Stimulated activated CD4-positive, alpha-beta T cell treated with anti-CD3 and anti-CD28 coated beads, TNF-alpha, amount 100 ng/mL, for 1 hour (primary cell): ENCODE measurements at places on chromosomes 5 and 9.

GRCh38 chr5:50800410-50800809 is 134.0 kb downstream of the PARP8 start:
- DNase-seq: no peak

GRCh38 chr5:102119252-102119651 is 176.8 kb downstream of the SLCO4C1 start:
- DNase-seq: no peak

- no peak for DNase-seq
Measured at GRCh38 chr5:353612-354580, 32.4 kb downstream of the AHRR start.

DNA sequence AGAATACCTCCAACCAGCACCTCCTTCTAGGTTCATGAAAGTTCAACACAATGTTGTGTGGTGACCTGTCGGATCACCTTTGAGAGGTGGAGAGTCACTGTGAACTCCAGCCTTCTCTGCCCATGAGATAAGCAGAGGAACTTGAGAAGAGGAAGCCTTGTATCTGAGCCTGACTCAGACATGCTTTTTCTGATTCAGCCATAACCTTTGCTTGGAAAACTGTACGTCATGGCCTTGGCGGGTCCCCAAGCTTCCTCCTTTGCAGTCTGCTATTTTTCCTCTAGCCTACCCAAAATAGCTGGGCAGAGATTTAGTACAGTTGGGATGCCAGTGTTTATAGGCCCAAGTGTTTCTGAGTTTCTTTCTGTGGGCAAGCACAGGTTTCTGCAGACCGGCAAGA is 274.7 kb downstream of the CETN3 start:
- DNase-seq: no peak

GRCh38 chr9:108017671-108018070 is 528.1 kb upstream of the KLF4 start:
- no peak for DNase-seq

DNA sequence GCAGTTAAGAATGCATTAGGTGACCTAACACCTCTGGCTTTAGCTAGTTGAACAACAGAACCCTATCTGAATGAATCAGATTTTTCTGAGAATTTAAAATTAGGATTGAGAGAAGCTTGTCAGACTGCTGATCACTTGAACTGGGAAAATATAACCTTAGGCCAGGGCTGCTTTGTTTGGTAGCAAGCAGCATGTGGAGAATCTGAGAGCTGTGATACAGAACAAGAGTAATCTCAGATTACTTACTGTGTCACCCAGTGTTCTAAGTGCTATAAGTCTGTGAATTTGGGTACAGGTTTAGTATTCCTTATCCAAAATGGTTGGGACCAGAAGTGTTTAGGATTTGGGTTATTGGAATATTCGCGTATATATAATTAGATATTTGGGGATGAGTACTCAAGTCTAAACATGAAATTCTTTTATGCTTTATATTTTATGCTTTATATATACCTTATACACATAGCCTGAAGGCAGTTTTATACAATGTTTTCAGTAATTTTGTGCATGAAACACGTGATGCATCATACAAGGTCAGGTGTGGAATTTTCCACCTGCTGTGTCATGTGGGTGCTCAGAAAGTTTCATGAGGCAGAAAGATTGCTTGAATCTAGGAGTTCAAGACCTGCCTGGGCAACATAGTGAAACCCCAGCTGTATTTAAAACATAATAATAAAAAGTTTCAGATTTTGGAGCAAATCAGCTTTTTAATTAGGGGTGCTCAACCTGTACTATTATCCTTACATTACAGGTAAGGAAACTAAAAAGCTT is 8.3 kb upstream of the CHD1 start:
- DNase-seq: no peak
